Activated effector memory CD4-positive, alpha-beta T cell treated with Interleukin-2 at 50 U/mL for 16 hours (primary cell): ENCODE measurements at places on chromosomes 2 and 18.

GRCh38 chr2:197200051-197200761, 110.4 kb downstream of the ANKRD44 start:
- no peak for DNase-seq

DNA sequence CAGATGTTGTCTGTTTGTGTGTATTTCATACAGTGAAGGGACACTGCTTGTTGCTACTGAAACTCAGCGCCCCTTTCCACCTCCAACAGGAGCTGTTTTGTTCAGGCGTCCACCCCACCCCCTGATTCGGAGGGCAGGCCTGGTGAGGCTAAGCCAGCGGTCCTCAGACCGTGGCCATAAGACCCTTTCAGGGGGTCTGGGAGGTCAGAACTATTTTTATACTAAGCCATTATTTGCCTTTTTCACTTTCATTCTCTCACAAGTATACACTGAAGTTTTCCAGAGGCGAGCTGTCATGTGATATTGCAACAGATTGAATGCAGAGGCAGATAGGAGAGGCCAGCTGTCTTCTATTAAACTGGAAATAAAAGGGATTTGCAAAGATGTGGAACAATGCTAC, 39.7 kb upstream of the IGFBP5 start:
- no peak for DNase-seq

GRCh38 chr2:98127229-98127989, 40.4 kb downstream of the VWA3B start:
- no peak for DNase-seq

DNA sequence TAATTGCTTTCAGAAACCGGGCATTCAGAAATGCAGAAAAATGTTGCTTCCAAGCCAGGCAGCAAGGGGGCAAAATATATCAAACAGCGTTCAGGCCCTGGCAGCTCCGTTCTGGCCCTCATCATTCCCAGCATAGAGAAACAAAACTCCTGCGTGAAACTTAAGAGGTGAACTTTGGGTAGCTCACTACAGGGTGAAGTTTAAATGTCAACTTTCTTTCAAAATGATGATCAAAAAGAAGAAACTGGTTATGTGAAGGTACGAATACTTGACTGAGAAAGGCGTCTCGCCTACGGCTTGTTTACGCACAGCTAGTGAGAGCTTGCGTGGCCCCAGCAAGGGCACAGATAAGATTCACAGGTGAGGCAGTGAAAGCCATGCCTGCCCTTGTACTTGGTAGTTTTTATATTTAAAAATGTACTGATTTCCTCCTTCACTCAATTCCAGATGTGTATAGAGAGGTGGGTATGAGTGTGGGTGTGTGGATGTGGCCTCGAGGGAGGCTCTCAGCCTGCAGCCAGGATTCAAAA, 127.5 kb downstream of the NFATC1 start:
- DNase-seq: peak; percentile 31
